Central memory CD4-positive, alpha-beta T cell (primary cell): ENCODE measurements at places on chromosomes 7 and 10.

DNA sequence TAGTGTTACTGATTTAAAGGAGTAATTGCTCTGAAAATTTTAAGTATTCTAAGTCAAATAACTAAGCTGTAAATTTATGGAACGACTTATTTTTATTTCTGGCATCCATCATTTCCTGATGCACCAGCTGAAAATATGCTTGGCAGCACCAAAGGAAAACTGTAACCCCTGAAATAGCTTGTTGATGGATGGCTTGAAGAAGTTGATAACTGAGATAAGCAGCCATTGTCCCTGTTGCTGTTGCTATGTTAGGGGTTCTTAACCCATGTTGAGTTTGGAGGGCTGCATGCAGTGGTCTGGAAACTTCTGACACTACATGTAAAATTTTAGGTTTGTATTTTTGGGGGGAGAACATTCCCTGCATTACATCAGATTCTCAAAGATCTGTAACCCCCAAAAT lies 30.6 kb downstream of the RPA3 start:
- no peak for DNase-seq

DNA sequence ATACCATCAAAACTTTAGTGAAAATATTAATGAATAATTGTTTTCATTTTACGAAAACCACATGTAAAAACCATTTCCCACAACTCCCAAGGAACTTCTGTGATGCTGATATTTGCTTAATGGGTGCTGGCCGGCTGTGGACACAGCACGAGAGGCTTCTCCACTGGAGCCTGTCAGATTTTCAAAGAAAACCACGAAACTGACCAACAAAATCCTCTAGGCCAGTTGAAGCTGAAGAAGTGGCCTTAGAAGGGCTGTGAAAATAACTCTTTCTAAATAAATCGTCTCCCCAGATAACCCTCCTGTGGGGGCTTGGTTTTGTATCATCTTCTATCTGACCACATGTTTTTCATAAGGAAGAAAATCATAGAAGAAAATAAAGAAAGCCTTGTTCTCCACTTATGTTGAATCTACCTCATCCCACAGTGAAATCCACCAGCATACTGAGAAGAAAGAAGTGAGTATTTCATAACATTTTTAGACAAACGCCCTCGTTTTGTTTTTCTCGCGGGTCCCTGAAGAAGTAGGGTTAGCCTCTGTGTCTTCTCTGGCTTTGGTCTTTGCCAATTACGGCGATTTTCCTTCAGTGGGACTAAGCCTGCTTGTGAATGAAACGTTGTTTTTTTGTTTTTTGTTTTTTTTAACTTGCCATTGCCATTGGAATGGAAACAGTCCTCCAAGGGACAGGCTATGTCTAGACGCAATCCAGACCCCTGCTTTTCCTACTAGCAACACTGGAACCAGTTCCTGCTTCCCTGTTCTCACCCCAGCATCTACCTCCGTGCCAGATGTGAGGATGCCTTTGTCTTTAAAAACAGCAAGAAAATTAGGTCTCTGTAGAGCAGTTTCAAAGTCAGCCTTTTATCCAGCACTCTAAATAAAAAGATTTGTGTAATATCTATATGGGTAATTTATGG lies 123.9 kb downstream of the ADAM12 start:
- DNase-seq: no peak

- DNase-seq: no peak
These were observed 148.1 kb downstream of the PCLO start for GRCh38 chr7:83014546-83014945.

GRCh38 chr10:118624747-118625146 lies 29.3 kb upstream of the PRLHR start:
- DNase-seq: no peak

GRCh38 chr7:79455173-79455790 lies 1.8 kb upstream of the MAGI2 start:
- DNase-seq: no peak

DNA sequence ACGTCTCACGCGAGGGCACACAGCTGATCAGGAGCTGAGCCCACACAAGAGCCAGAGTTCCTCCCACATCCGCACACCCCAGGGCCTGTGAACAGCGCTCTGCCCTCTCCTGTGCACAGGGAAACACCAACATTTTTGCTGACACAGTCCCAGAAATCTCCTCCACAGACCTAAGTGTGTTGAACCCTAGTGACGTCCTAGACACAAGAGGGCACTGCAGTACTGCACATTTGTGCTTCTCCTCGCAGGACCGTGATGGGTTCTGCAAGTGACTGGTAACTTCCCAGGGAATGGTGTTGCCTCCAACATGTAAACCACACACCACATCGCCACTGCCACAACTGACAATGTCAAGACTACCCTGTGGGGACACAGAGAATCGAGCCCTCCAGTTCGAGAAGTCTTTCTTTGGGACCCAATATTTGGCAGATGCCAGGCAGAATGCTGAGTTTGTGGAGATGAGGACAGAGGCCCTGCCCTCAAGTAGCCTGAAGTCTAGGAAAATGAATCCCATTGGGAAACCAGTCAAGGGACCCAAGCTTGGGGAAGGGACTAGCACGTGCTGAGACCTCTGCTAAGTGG lies 170.3 kb downstream of the PAXIP1 start:
- no peak for DNase-seq

DNA sequence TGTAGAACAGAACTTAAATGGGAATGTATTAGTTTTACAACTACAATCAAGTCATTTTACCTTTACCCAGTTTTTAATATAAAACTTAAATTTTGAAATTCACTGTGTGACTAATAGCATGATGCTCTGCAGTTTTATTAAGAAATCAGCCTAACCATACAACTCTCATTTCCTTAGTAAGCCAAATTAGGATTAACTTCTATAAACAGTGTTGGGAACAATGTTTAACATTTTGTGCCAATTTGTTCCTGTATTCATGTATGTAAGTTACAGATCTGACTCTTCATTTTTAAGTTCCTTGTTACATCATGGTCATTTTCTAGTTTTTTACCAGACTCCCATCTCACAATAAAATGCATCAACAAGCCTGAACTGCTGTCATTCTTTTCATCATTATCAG lies 209.8 kb downstream of the ZEB1 start:
- DNase-seq: no peak

- DNase-seq: no peak
These were observed 46.4 kb downstream of the RAMP3 start for GRCh38 chr7:45203936-45204445.

- DNase-seq: no peak
These were observed 34.0 kb upstream of the DGKB start for GRCh38 chr7:14936554-14936953.

DNA sequence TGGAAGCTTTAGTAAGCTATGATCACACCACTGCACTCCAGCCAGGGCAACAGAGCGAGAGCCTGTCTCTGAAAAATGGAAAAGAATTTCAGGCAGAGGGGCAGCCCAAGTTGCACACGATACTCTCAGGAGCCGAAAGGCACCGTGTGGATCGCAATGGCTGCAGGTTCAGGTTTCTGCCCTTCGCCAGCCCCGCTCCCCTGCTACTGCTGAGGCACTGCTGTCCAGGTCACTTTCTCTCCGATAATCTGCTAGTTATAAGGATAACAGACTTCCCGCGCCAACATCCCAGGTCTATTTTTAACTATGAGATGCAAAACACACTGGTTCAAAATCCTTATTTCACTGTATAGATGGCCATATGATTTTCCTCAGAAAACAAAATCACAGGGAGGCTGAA lies 11.1 kb downstream of the BEND7 start:
- DNase-seq: no peak

- no peak for DNase-seq
These were observed 103.1 kb downstream of the SLC16A9 start for GRCh38 chr10:59606551-59606961.
